ENCODE measurements at places on chromosomes 6 and 20.

DNA sequence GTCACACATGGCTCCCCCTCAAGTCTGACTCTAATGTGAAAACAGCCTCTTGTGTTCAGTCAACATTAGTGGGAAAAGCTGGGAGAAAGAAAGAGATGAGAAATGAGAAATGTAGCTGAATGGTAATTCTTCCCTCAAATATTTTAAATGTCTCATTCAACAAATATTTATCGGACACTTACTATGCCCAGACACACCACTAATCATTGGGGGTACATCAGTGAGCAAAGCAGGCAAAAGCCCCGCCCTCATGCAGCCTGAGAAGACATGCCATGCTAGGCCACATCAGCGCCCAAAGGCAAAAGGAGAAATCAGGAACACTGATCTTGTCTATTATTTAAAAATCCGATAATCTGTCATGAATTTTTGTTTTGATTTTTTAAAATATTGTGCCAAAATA, 89.9 kb upstream of the ASF1A start:
- DNase-seq, result no peak

GRCh38 chr6:21710216-21710615, 116.7 kb downstream of the SOX4 start:
- no peak for DNase-seq

DNA sequence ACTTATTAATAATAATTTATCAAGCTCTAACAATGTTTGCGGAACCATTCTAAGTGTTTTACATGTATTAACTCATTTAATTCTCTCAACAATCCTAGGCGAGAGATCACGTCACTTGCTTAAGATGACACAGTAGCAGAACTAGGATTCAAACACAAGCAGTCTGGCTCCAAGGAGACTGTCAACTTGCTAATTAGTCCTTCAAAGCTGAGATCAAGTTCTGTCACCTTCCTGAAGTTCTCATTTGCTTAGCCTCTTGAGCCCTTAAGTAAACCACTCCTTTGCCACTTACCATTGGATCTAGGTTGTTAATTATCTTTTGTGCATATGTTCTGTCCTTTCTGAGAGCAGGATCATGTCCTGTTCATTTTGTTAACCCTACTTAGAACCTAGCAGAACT, 14.1 kb downstream of the FKBP5 start:
- no peak for DNase-seq

GRCh38 chr20:39019805-39020325, 57.7 kb downstream of the DHX35 start:
- no peak for DNase-seq

DNA sequence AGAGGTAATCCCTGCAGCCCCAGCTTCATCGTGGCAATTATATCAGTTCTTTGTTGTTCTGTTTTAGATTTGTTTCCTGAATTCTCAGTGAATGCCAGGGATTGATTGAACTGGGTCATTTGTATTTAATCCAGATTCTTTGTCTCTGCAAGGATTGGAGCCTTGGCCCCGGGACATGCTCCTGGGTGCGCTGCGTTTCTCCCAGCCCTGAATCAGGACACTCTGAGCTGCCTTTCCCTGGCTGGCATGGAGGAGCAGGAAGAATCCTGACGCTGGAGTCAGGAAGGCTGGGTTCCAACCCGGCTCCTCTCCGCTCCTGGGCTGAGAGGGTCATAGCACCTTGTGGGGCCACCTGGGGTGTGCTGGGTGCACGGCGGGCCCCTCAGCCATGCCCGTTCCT, 545.6 kb downstream of the QKI start:
- DNase-seq, result no peak

DNA sequence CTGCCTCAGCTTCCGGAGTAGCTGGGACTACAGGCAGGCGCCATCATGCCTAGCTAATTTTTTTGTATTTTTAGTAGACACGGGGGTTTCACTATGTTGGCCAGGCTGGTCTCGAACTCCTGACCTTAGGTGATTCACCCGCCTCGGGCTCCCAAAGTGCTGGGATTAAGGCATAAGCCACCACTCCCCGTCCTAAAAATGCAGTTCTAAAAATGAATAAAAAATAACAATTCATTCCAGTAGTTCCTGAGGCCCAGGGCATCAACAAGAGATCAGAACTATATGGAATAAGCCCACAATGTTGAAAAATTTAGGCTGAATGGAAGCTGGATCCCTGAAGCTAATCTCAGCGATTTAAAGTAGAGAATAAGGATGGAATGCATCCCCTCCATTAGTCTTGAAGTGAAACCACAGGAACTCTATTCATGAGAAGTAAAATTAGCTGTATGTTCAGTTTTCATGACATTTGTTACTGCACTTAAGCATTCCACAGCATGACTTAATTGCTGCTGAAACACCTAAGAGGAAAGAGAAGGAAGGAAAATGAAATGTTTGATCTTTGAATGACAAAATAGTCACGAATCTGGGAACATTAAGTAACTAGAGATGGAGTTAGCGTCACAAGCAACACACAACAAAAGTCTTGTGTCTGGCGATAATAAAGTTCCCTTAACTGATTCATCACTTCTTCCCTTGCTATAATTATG, 80.4 kb upstream of the RIPOR2 start:
- no peak for DNase-seq

- no peak for DNase-seq
Observed at GRCh38 chr6:161351858-161352257, 78.0 kb upstream of the AGPAT4 start.

DNA sequence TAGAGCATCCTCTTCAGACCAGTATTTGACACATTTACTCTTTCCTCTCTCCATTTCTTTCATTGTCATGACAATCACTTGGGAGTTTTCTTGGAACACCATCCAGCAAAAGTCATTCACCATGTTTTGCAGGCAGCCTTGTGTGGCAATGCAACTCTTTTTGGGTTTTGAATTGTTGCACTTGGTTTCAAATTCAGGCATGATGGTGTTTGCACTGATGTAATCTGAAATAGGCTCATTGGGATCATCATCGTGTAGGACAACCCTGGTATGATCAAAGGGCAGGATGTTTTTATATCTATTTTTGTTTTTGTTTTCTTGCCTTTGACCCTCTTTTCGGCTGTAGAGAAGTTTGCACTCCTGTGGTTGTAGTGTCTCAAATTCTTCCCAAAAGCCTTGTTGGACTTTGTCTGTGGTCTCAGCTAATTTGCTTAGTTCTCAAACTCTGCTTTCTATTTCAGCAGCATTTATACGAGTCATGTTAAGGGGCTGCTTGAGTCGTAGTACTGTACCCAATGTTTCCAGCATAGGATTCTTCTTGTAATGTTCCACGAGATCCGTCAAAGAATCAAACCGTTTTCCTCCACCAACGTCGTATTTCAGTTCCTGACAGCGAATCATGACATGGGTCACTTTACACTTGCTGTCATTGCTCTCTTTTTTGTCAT, 160.8 kb upstream of the TNFAIP3 start:
- no peak for DNase-seq

DNA sequence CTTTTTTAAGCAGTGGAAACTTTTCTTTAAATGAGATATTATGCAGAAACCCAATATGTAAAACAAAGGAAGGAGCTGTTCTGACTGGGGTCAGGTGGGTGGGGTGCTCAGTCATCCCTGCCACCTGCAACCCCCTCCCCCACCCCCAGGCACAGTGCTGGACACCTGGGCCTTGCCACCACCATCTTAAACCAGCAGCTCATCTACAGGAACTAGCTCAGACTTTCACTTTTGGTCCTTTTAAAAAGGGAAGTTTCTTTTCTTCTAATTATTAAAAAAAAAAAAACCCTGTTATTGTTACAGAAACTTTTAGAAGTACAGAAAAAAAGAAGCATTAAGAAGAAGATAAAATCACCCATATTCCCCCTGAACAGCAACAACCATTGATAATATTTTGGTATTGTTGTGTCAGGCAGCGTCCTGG, 37.1 kb downstream of the PPP1R16B start:
- no peak for DNase-seq

- DNase-seq, result no peak
Observed at GRCh38 chr6:93040375-93040774, 379.0 kb downstream of the EPHA7 start.

GRCh38 chr20:53215166-53215565, 243.0 kb downstream of the TSHZ2 start:
- no peak for DNase-seq

DNA sequence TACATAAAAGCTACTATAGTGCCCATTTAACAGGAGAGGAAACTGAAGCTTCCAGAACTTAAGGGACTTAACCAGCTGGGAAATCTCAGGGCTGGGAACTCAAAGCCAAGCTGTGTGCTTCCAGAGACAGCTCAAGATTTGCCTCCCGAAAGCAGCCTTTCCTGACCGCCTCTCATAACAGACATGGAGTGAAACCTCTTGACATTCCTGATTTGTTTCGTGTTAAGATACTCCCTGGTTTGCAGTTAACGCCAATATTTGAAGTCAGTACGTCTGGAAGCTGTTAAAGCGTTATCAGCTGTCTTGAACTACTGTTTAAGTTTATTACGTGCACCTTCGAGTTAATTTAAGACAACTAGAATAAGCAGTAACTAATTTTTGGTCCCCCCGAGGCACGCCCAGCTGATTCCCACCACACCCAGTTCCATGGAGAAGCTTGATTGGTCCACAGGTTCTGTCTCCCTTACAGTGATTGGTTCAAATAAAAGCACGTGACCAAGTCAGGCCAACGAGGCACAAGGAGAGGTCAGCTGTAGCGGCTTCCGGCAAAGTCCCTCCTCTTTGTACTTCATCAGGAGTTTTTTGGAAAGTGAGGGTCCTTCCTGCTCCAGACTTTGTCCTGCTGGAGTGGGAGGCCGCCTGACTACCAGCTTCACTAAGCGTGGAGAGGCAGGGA, 8.9 kb upstream of the TCP11 start:
- no peak for DNase-seq

DNA sequence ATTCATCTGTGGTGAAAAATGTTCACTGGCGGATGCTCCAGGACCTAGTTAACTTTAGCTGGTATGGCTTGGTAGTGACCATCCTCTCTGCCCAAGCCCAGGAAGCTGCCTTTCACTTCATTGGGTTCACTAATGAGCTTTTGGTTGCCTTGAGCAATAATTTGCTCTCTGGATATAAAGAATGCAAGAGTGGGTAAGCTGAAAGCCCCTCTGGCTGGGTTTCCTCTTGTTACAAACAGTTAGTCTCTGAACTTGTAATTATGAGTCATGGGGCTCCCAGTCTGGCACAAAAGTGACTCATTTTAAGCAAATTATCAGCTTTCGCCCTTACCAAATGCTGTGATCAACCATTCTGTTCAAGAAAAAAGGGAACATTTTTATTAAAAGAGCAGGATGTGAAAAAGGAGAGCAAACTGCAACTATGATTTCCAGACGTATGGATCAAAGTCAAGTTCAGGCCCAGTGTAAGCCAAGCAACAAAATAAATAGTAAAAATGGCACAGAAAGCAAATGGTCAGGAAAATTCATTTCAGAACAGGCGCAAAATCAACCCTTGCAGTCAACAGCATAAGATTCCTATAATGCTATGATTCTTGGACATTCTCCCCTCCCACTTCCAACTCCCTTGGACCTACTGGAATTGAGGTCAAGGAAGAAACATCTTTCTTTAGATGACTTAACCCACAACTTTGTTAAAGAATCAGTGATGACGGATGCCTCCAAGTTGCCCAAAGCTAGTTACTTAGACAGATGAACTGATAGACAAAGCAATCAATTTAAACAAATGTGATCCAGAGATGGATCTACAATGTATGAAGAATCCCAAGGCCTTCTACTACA, 130.0 kb upstream of the KCNK16 start:
- no peak for DNase-seq
